ENCODE measurements at places on chromosomes 5 and 9. TPM values are rescaled to one million over a fixed set of nuclear protein-coding genes. Genes with fewer than 3 reads are reported as not detected.

DNA sequence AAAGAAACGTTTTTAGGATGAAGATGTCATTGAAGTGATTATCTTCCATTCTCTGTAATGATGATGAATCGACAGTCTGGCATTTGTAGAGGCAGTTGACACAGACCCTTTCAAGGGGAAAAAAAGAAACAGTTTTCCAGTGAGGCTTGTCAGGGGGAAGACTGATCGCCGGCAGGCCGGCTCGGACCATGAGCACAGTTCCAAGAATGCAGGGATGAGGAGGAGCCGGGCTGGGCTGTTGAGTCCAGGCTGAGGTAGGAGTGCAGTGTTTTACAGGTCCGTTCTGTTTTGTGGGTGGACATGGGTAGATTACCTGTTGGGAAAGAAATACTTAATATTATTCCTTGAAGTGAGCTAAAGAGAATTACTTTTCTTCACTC lies 194.6 kb downstream of the AOPEP start:
- DNase-seq, result no peak

- no peak for DNase-seq
These were observed 158.1 kb downstream of the ARRDC3 start for GRCh38 chr5:91224969-91225368.

DNA sequence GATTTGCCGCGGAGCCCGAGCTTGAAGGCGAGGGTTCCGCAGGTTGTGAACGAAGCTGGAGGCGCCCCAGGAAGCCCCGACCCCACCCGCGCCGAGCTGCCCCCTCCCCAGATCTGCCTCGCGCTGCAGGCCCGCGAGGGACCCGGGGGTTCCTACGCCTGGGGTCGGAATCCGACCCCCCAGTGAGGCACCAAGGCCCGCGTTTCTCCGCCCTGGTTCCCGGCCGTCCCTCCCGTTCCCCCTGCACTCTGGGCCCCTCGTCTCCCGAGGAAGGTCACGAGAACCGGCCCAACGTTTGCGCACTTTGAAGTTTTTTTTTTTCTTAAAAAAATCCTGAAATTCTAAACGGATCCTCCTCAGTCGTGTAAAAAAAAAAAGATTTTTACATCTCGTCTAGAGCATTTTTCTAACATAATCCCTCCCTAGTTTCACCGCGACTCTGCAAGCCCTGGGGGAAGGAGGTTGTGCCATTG lies 880 bp upstream of the GFPT2 start:
- DNase-seq, result peak; percentile 60

DNA sequence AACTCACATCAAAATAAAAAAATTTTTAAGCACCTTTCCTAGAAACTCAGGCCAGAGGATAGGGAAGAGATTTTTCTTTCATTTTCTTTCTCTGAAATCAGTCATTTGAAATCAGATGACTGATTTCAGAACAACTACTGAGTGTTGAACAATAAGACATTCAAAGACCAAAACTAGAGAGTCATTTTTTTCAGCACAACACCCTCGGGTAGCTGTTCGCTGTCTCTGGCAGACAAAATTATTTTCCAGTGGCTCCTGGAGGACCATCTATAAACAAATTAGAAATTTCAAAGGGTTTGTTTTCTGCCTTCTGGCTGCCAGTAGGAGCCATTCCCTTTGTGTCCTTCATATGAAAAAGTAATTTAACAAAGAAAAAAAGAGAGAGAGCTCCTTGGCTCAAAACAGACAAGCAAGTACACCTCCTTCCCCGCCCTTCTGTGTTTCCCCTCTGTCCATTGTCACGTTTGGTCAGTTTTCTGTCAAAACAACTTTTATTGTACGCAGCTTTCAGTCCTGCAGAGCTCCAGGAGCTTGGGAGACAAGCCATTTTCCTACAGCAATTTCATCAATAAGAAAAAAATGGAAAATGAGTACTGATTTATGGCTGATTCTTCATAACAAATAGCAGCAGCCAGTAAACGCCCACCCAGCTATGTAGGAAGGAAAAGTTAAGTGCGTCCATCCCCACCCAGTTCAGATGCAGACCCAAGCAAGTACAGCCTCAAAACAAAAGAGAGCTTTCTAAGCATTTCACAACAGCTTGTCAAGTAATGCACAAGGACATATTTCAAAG lies 405.2 kb downstream of the ZNF608 start:
- no peak for DNase-seq

DNA sequence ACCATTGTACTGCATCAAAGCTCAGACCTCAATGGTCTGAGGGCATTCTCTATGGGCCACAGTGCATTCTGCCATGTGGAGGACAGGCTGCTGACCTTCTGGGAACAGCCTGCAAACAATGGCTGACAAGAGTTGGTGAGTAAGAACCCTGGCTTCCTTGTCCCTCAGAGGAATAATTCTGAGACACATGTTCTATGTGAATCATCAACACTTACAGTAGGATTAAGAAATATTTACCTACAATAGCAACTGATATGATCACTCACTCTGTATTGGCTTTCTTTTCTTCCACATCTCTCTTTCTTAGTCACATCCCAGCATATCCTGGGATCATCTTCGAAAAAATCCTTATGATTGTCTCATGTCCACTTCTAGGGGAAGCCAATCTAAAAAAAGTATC lies 306.5 kb upstream of the ITGA1 start:
- DNase-seq, result no peak

DNA sequence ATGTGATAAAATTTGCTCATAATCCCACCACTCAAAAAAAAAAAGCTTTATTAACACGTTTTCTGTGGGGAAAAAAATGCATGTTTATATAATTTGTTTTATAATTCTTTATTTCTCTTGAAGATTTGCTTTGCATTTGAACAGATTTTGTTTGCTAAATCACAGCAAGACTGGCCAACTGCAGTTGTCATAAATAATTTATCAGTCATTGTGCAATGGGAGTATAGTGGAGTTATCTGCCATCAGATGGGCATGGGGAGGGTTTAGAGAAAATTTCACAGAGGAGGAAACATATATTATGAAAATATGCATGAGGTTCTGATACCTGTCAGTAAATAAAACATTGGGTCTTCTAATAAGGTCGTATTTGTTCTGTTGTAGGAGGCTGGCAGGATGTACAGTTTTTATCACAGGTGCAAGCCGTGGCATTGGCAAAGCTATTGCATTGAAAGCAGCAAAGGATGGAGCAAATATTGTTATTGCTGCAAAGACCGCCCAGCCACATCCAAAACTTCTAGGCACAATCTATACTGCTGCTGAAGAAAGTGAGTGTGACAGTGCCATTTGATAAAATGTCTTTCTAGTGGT lies 23.8 kb downstream of the HSDL2 start:
- no peak for DNase-seq

DNA sequence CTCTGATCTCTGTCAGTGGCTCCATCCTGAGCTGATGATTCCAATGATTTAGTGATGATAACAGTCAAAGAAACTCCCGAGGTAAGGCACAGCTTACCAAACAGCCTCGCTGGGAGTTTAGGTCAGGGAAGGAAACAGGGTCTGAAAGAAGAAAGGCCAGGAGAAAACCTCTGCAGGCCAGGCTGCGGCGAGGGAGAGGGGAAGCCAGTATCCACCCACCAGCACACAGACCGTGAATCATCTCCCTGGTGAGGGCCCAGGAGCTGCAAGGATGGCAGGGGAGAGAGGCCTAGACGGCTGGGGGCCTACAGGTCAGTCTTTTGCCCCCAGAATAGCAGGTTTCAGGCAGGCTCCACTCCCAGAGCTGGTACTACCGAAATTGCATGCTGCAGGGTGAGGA lies 590.5 kb downstream of the CCDC171 start:
- peak; percentile 77 for DNase-seq

DNA sequence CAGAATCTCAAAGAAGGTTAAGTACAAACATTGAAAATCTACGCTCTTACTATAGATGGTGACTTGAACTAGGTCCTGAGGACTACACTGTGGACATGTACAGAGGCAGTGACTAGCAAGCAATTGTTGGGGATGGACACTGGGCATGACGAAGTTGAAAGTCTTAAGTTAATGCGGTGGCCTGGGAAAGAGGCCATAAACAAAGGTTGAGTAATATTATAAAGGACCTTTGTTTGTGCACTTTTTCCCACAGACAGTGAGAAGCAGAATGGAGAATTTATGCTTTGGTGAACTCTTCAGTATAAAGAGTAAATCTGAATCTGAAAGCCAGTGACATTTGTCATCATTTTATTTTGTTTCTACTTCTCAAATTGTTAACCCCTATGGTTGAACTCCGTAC lies 15.3 kb downstream of the ALDH1A1 start:
- DNase-seq, result no peak

GRCh38 chr5:163773226-163773625 lies 267.8 kb downstream of the MAT2B start:
- no peak for DNase-seq

GRCh38 chr9:134060546-134060945 lies 7.3 kb downstream of the BRD3 start:
- DNase-seq, result peak; percentile 81

DNA sequence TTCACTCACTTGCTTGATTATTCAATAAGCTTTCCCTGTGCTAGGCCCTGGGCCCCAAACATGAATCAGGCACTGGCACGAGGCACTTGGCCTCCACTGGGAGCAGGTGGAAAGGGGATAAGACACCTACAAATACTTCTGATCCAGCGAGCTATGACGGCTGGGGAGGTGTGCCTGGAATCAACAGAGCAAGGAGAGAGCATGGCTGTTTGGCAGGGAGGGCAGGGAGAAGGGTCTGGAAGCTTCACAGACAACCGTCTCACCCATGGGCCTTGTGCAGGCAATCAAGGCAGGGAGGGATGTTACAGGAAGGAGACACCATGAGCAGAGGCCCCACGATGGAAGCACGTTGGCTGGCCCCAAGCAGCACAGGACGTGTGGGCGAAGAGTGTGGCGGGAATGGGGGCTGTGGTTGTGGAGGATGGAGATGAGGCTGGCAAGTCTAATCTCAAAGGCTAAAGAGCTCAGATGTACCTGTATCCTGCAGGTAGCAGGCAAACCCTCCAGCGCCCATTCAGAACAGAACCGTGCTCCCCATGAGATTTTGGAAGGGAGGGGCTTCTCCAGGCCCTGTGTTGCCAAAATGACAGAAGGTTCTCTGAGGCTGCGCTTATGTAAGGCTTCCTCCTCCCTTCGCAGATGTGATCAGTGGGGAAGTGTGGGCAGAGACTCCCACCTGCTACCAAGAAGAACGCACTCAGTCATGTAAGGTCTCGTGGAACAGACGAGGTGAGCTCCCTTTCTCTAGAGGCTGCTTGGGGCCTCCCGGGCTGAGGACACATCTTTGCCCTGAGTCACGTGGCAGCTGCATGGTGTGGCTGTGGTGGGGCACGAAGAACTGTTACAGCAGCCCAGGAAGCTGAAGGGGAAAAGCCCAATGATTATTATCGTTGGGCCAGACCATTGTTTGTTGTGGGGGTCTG lies 189.7 kb downstream of the DAB2IP start:
- no peak for DNase-seq

DNA sequence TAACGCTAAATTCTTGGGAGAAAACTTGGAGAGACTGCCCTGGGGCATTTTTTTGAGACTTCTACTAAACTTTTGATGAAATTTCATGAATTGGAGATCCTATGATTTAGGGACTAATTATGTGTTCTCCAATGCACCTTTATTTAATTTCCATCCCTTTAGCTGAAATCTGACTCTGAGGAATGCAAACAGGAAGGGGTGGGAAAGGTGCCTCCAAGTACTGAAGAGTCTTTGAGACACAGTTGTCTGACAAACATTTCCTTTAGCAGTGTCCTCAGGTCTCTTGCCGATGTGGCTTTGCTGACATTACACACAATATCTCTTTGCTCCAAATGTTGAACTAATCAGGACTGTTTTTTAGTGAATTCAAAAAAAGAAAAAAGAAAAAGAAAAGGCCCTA lies 76.9 kb downstream of the LIX1 start:
- DNase-seq, result no peak

- peak; percentile 73 for DNase-seq
These were observed 507 bp downstream of the CTNND2 start for GRCh38 chr5:11903614-11904264.

DNA sequence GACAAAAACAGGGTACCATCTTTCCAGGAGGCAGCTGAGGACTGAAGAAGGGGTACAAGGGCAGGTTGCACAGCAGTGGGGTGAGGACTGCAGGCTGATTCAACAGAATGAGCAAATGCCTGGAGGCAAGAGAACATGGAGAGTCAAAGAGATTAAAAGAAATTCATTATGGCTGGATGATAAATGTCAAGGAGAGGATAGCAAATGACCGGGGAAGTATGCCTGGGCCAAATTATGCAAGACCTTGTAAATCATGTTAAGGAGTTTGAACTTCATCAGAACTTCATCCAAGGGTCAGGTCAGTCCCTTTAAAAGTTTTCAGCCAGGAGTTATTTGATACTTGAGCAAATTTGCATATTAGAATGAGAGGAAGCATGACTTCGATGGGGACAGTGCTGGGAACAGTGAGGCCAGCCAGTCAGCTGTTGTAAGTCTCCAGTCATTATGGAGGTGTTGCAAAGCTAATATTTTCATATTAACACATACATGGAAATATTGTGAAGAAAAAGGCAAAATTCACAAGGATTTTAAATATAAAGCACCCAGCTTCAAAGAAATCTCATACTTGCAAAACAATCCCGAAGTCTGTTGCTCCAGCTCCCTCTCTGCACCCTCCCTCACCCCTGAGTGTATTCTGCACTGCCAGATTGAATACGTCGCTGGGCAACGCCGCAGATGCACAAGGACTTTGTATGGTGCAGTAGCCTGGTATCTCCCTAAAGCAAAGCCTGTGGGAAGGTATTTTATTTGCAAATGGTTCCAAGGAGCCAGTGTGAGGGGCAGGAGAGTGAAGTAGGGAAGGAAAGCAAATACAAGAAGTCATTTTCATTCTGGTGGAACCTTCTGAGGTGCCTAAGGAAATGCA lies 509.8 kb upstream of the TLE4 start:
- no peak for DNase-seq

DNA sequence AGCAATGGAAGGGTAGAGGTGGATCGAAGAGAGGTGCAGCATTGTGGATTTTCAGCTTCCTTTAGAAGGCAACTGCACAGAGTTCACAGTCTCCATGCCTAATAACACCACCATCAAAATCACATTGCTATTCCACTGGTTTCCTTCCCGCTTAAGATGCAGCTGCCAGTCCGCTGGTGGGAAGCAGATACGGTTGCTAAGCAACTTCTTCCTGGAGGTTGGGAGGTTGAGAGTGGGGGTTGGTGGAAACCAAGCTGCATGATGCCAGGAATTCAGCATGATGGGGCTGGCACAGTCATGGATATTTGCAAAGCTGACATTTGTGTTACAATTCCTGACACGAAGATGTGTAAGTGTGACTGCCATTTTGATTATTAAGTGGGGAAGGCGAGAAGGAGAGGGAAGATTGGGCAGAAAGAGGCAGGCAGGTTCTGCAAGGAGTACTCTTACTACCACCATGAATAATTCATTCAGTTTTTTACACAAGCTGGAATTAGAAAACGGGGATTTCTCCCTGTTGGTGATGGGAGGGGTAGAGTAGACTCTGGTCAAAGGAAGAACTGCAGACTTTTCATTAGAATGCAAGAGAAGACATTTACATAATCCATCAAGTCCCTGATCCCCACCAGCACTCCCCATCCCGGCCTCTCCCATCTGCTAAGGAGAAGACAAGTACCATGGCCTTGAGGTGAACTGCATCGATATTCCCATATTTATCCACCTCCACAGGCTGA lies 87.5 kb downstream of the GLDC start:
- DNase-seq, result no peak

- DNase-seq, result no peak
These were observed 525.2 kb upstream of the TRPC7 start for GRCh38 chr5:136890431-136891148.

- DNase-seq, result no peak
These were observed 20.2 kb upstream of the MTMR12 start for GRCh38 chr5:32332966-32333365.

Gene AGXT2
- not detected for total RNA-seq

Gene KLF4
- total RNA-seq, result 34.7 TPM

Gene HAPLN1
- total RNA-seq, result 18.8 TPM

Gene NPR3
- 92.3 TPM for total RNA-seq

Gene RNF183
- total RNA-seq, result not detected

Gene TOR1B
- total RNA-seq, result 27.5 TPM

All from osteoblast (primary cell).